ENCODE measurements at places on chromosomes 6 and 20.

DNA sequence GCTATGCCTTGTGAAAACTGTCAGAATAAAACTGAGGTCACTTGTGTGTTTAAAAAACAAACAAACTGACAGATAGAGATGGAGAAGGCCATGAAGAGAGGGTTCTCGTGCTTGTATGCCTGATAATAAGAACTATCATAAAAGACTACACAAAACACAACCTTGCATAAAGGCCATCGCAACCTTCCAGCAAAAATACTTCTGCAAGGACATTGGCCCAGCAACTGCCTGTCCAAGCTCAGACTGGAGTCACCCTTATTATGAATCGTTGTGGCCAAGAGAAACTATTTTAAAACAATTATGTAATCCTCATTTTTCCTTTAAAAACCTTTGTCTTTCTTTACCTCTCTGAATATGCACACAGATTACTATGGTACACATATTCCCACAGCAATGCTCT, 93.0 kb upstream of the SMLR1 start:
- DNase-seq = no peak

GRCh38 chr20:41379551-41379950, 12.9 kb upstream of the EMILIN3 start:
- no peak for DNase-seq

GRCh38 chr6:11469684-11470083, 67.9 kb upstream of the TMEM170B start:
- no peak for DNase-seq

DNA sequence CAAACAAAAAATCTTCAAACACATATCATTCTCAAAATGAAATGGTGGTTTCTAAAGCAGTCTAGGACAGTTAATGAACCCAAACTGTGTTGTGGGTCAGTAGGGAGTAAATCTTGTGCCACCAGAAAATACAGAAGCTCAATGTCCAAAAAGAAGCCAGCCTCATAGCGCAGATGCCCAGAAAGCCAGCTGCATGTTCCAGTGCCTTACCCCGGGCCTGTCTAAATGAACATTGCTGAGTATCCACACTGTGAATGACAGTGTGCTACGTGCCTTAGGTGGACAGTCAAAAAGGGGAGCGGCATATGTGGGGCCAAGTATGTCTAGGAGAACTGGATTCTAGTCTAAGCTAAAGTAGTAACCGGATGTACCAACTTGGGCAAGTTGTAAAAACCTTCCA, 10.9 kb downstream of the FYN start:
- no peak for DNase-seq

- no peak for DNase-seq
These were observed 11.9 kb downstream of the XKR7 start for GRCh38 chr20:31979713-31980426.

DNA sequence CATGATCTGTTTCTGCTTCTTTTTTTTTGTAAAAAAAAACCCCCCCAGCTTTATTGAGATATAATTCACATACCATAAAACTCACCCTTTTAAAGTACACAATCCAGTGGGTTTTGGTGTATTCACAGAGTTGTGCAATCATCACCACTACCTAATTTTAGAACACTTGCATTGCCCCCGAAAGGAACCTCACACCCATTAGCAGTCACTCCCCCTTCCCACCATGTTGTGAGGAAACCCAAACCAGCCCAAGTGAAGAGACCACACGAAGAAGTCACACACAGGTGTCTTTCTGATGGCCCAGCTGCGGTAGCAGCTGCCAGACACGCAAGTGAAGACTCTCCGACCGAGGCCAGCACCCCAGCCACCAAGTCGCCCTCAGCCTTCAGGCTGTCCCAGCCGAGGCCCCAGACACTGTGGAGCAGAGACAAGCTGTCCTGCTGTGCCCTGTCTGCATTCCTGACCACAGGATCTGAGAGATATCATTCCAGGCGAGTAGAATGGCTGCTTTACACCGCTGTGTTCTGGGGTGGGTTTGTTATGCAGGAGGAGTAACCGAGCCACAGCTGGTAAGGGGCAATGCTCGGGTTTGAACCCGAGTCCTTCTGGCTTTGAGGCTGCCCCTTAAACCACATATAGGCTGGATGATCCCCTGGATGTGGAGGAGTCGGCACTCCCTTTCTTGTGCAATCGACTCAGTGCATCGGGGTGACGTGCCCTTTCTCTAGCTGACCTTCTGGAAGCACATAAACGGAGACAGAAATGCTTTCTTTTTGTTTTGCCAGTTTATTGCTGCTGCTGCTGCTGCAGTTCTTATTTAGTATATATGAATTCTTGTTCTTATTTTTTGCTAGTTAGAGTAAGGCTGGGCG, 59.1 kb upstream of the PTPN1 start:
- peak; percentile 72 for DNase-seq

DNA sequence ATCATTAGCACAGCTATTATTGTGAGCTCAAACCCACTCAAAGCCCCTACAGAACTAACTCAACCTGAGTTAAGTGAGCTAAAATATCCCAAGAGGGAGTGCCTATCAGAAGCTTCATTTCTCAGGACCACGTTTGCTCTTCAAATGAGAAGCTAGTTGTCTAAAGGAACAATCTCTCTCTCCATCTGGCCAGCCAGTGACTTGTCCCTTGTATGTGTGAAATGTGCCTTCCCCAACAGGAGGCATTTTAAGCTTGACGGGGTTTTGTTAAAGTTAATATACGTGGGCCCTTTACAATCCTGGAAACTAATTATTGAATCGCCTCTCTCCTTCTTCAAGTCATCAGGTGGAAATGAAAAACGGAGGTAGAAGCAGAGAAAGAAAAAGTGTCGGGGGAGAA, 62.0 kb downstream of the TRERF1 start:
- no peak for DNase-seq

DNA sequence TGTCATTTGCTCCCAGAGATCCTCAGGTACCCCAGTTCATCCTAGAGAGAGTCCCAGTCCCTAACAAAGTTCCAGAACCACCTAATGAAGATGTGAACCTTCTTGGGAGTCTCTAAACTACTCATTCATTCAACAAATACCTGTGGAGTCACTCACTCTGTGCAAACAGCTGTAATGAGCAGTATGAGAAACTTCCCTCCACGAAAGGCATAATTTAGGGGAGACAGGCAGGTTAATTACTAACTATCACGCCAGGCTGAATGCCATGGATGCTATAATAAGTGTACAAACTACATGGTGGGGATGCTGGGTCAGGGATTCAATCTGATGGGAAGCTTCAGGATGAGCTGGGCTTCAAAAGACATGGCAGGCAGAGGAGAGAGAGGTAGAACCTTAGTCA, 70.1 kb upstream of the AFDN start:
- no peak for DNase-seq

DNA sequence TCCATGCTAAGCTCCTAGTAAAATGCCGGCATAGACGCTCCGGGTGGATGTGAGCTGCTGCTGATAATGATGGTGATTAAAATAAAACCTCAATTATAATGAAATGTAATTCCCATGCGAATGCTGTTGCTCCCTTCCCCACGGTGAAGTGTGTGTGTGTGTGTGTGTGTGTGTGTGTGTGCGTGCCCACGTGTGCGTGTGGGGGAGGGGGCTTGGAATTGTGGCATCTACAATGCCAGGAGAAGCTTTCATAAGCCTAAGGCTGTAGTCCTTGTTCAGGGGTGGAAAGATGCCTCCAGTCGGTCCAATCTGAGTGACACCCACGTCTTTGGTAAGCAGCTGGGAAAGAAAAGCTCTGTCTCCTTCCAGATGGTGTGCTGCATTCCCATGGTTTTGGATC, 137.9 kb downstream of the CDH26 start:
- DNase-seq = no peak

DNA sequence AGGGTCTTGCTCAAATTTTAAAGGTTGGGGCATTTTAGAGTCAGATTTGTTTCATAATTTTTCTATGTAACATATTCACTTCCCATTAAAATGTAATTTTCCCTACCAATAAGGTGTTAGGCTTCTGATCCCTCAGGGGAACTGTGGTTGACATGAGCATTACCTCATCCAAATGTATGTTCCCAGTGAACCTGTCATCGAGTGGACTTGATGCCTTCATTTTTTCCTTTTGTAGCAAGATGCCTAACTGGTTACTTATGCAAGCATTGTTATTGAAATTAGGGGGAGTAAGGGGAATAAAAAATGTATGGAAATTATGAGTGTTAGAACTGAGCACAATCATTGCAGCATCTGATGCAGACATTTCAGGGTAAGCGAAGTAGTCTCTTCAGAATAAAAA, 360.5 kb downstream of the BCKDHB start:
- no peak for DNase-seq
